Occipital lobe (tissue), 3 donors: ENCODE measurements at places on chromosomes 5 and 9. TPM values are rescaled to one million over a fixed set of nuclear protein-coding genes. Genes with fewer than 3 reads are reported as not detected.

The PCDHA5 gene
- 13.1 TPM for total RNA-seq

The ZNF367 gene
- 3.3 TPM for total RNA-seq

The KCNN2 gene
- total RNA-seq: 34.6 TPM

GRCh38 chr5:179121667-179122111 is 61.5 kb downstream of the ZNF354C start:
- DNase-seq: no peak

GRCh38 chr9:76637416-76637815 is 126.8 kb upstream of the PCA3 start:
- no peak for DNase-seq

- DNase-seq: no peak
Measured at GRCh38 chr9:100869326-100869725, 159.2 kb upstream of the PLPPR1 start.

DNA sequence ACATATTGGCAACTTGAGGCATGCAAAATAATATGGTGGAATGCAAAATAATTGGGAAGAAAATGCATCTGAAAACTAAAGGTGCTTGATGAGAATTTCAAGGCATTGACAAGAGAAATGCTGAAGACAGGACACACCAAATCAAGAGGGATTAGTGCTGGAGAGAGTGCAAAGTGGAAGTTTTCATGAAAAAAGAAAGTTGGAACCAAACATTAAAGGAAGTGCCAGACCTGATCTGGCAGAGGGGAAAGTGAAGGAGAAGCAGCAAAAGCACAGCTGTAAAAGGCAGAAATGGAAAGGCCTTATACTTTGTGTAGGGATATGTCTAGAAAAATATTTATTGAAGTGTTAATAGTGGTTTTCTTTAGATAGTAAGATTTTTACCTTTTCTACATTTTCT is 35.3 kb upstream of the FYB1 start:
- no peak for DNase-seq

GRCh38 chr9:14616188-14616982 is 76.8 kb downstream of the ZDHHC21 start:
- no peak for DNase-seq

DNA sequence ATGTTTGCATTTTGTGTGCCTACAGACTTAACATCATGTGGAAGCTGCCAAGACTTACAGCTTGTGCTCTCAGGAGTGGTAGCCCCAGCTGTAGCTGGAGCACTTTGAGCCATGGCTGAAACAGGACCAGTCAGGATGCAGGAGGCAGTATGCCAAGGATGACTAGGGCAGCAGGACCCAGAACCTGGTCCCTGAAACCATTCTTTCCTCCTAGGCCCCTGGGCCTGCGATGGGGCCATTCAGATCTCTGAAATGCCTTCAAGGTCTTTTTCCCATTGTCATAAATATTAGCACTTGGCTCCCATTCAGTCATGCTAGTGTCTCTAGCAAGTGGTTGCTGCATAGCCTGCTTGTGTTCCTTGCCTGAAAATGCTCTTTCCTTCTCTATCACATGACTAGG is 29.6 kb upstream of the VLDLR start:
- no peak for DNase-seq

DNA sequence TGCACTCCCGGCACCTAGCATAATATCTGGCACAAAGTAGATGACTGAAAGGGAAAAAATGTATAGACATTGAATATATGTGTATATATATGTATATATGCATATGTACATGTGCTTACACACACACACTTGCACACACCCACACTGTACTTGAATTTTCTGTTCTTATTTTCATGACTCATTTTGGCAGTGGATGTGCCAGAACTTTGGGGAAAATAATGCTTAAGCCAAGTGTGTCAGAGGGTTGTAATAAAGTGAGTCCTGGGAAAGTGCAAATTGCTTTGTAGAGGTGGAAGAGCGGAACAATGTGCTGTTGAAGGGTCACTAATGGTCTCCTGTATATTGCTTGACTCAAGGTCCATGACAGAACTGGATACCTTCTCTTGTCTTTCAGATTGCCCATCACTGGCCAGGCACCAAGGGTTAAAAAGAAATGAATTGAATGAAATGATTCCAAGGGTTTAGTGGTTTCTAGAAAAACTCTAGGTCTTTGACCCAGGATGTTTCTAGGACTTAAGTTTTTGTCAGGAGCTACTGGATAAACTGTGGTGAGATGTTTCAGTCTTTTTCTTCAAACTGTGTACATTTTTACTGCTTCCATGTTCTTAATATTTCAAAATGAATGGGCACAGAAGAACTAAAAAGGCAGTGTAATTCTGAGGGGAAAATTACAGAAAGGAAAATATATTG is 129.9 kb upstream of the MOCS2 start:
- DNase-seq: no peak

- DNase-seq: no peak
Measured at GRCh38 chr5:158164296-158165047, 305.5 kb upstream of the CLINT1 start.

DNA sequence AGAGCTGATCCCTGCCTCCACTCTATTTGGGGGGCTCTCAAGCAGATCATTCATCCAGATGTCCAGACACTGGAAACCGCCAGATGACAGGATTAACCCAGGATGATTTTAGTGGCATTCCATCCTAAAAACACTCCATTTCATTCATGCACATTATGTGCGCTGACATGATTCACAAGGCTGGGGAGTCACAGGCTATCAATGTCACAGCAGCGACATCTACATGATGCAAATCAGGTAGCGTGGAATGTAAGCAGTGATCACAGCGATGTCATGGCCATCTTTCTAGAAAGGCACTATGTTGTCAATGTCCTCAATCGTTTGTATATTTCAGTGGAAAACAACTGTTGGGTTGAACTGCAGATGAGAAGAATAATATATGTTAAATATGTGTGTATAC is 331.5 kb upstream of the MSX2 start:
- DNase-seq: no peak
